ENCODE measurements at places on chromosomes 6 and 20. TPM values are rescaled to one million over a fixed set of nuclear protein-coding genes. Genes with fewer than 3 reads are reported as not detected.

- no peak for DNase-seq
- no peak overlapping the region for H3K27ac ChIP-seq
- H3K36me3 ChIP-seq, result no peaks in the 10 kb centered on the region
These were observed 19.5 kb upstream of the OCSTAMP start for GRCh38 chr20:46569961-46570360.

- no peak for DNase-seq
- H3K4me3 ChIP-seq, result peak overlapping the region; percentile 3
- H3K27me3 ChIP-seq, result no peaks in the 10 kb centered on the region
- peaks cover 13% of the 10 kb centered on the region for H3K4me1 ChIP-seq
These were observed 861.1 kb downstream of the DHX35 start for GRCh38 chr20:39823224-39823623.

PACSIN1 gene
- polyA plus RNA-seq, result 0.02 TPM

GLP1R gene
- polyA plus RNA-seq, result not detected

GRCh38 chr6:7701212-7701834 lies 24.6 kb upstream of the BMP6 start:
- no peaks in the 10 kb centered on the region for H3K4me1 ChIP-seq
- H3K36me3 ChIP-seq, result no peaks in the 10 kb centered on the region
- DNase-seq, result no peak
- no peaks in the 10 kb centered on the region for H3K27me3 ChIP-seq
- no peak overlapping the region for H3K27ac ChIP-seq

ULBP1 gene
- polyA plus RNA-seq, result not detected

DNA sequence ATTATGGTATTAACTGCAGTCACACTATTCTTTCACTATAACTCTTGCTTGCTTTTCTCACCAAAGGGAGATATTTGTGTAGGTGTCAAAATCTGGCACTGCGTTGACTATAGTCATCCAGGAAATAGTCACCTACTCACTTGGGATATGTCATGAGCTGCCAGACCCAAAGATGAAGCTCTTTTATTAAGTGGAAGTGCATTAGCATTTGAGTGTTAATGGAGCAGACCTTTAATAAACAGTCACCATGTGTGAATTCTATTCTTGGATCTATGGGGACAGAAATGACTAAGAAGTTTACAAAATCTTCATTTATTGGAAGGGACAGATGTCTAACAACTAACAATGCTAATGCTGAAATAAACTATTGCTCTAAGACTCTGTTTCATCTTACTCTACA lies 130.1 kb upstream of the NEDD9 start:
- no peaks in the 10 kb centered on the region for H3K4me1 ChIP-seq
- no peaks in the 10 kb centered on the region for H3K27me3 ChIP-seq
- H3K36me3 ChIP-seq, result no peaks in the 10 kb centered on the region
- no peak overlapping the region for H3K4me3 ChIP-seq
- H3K27ac ChIP-seq, result no peak overlapping the region
- no peak for DNase-seq

WFDC2 gene
- polyA plus RNA-seq, result not detected

- no peak overlapping the region for H3K4me3 ChIP-seq
- no peaks in the 10 kb centered on the region for H3K4me1 ChIP-seq
- no peaks in the 10 kb centered on the region for H3K27me3 ChIP-seq
- no peaks in the 10 kb centered on the region for H3K36me3 ChIP-seq
These were observed 3.4 kb downstream of the THEMIS start for GRCh38 chr6:127897484-127897883.

- H3K27me3 ChIP-seq, result no peaks in the 10 kb centered on the region
- H3K27ac ChIP-seq, result peak overlapping the region; percentile 28
- DNase-seq, result no peak
- peaks cover 3% of the 10 kb centered on the region for H3K4me1 ChIP-seq
These were observed 44.0 kb downstream of the BMP2 start for GRCh38 chr20:6811262-6812035.

DNA sequence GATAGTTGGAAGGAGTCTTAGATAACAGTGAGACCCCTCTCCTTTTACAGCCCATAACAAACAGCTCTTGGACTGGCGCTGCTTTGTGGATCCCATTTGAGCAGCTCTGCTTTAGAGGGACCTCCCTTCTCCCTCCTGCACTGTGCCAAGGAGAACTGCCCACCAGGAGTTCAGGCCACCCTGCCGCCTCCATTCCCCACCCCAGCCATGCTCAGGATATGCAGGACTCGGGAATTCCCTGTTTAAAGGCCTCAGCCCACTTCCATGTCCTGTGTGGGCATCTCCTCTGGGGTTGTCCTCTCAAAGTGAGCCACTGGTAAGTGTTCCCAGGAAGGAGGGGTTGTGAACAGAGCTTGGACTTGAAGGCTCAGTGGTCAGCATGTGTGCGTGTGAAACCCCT lies 312.6 kb upstream of the RNF24 start:
- H3K4me1 ChIP-seq, result no peaks in the 10 kb centered on the region
- no peak overlapping the region for H3K4me3 ChIP-seq
- H3K27me3 ChIP-seq, result no peaks in the 10 kb centered on the region
- H3K36me3 ChIP-seq, result no peaks in the 10 kb centered on the region

OPRM1 gene
- polyA plus RNA-seq, result 0.15 TPM

SALL4 gene
- 1.2 TPM for polyA plus RNA-seq

OR12D3 gene
- not detected for polyA plus RNA-seq

DNA sequence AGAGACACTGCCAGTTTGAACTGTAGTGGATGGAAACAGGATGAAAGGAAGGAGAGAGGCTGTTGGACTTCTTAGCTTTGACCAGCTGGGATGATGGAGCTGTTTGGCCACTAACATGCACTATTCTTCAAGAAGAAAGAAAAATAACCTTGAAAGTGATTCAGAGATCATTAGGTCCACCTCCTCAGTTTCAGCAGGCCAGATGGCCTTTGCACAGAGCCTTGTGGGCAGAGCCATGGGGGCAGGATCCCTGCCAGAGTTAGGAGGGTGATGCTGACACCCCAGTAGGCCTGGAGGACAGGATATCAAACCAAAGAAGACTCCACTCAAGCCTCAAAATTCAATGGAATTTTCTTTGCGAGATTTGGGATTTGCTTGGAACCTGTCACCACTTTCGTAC lies 74.5 kb upstream of the TMEM181 start:
- DNase-seq, result no peak
- H3K4me1 ChIP-seq, result peaks cover 36% of the 10 kb centered on the region
- H3K4me3 ChIP-seq, result no peak overlapping the region
- H3K36me3 ChIP-seq, result peaks cover 9% of the 10 kb centered on the region
- no peak overlapping the region for H3K27ac ChIP-seq

SLC35D3 gene
- 0.16 TPM for polyA plus RNA-seq

XRN2 gene
- polyA plus RNA-seq, result 44.5 TPM

DNA sequence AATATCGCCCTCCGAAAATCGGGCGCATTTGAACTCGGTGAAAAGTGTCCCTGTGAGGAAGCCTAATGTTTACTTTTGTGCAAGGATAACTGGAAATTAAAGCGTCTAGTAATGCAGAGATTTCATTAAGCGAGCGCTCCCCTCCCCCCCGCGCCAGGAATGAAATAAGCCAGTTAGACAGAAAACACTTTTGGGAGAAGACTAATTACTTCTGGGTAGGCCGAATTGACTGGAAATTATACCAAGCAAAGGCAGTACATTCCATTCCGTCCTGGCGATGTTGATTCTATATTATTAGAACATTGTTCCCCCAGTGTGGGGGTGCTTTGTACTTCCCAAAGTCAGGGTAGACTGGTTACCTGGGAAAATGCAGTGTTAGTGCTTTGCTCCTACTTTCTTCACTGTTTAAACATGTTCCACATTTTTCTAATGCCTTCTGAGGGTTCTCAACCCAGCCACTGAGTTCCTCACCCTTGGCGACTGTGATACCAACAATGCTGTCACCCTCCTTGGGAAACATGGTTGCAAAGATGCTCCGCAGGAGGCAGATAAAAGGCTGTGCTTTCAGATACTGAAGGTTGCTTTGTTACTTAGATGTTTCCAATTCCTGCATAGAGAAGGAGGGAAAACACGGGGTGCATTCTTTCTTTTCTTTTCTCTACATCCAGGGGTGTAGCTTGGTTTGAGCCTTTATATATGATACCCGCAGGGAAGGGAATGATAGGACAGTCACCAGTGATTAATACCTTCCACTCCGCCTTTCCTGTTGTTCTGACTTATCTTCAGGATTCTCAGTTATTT lies 2.6 kb downstream of the GJA1 start:
- DNase-seq, result no peak
- H3K4me3 ChIP-seq, result peak overlapping the region; percentile 58
- H3K4me1 ChIP-seq, result peaks cover 4% of the 10 kb centered on the region
- peak overlapping the region; percentile 89 for H3K27ac ChIP-seq

GRCh38 chr20:54643761-54644160 lies 168.4 kb downstream of the DOK5 start:
- H3K4me1 ChIP-seq, result peaks cover 9% of the 10 kb centered on the region
- DNase-seq, result no peak
- no peak overlapping the region for H3K4me3 ChIP-seq
- peak overlapping the region; percentile 40 for H3K27ac ChIP-seq
- H3K36me3 ChIP-seq, result no peaks in the 10 kb centered on the region
- H3K27me3 ChIP-seq, result no peaks in the 10 kb centered on the region

BFSP1 gene
- polyA plus RNA-seq, result 7.1 TPM

DNA sequence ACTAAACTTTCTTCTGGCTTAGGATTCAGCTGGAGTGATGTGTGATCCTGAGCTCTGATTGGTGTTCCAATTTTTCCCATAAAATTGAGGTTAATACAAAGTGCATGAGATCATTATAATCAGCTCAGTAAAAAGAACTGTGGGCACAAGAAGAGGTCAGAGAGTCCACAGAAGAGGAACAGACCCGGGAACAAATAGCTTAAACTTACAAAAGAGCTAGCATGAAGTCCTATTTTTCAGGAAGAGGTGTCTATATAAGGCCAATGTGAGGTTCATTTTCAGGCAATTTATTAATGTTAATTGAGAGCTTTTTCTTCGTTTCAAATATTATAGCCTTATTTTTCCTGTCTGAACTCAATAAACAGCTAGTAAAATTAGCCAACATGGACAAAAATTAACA lies 26.9 kb upstream of the STX11 start:
- peaks cover 8% of the 10 kb centered on the region for H3K27me3 ChIP-seq
- DNase-seq, result no peak
- no peak overlapping the region for H3K4me3 ChIP-seq
- no peaks in the 10 kb centered on the region for H3K4me1 ChIP-seq
- no peak overlapping the region for H3K27ac ChIP-seq

CD93 gene
- 0.02 TPM for polyA plus RNA-seq

DNA sequence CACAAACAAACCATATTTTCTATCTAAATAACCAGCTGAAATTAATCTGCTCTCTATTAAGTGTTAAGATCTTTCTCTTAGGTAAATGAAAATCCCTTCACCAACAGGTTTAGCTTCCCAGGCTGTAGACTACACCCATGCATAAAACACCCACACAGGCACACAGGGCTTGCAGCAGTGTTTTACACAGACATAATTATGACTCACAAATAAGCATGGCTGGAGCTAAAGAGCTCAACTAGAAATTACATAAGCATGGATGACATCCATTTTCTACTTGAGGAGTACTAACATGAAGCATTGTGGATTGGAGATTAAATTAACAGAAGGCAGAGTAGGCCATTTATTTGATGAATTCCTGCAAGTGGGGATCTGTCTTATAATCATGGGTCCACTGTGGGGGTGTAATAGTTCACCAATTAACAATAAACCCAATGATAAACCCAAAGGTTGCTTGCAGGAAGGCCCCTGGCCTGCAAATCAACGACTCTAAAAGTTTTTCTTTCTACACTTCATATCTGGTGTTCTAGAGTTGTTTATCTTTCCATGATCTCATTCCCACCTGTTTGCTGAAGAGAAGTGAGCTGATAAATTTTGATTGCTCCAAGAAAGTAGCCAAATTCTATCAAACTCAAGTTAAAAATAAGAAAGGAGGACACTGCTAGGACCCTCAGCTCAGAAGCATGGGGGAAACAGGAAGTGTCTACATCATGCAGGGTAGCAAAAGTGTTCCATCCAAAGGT lies 33.8 kb upstream of the E2F3 start:
- DNase-seq, result no peak
- no peaks in the 10 kb centered on the region for H3K4me1 ChIP-seq
- H3K36me3 ChIP-seq, result no peaks in the 10 kb centered on the region
- H3K27me3 ChIP-seq, result no peaks in the 10 kb centered on the region
- no peak overlapping the region for H3K27ac ChIP-seq

GRCh38 chr20:11261533-11262000 lies 587.8 kb upstream of the JAG1 start:
- no peaks in the 10 kb centered on the region for H3K4me1 ChIP-seq
- H3K27ac ChIP-seq, result no peak overlapping the region
- H3K27me3 ChIP-seq, result no peaks in the 10 kb centered on the region
- no peak for DNase-seq
- H3K4me3 ChIP-seq, result no peak overlapping the region

GRCh38 chr20:48695738-48696137 lies 132.1 kb downstream of the PREX1 start:
- H3K27ac ChIP-seq, result no peak overlapping the region
- H3K4me3 ChIP-seq, result no peak overlapping the region
- H3K36me3 ChIP-seq, result no peaks in the 10 kb centered on the region
- no peaks in the 10 kb centered on the region for H3K27me3 ChIP-seq
- H3K4me1 ChIP-seq, result peaks cover 18% of the 10 kb centered on the region

DNA sequence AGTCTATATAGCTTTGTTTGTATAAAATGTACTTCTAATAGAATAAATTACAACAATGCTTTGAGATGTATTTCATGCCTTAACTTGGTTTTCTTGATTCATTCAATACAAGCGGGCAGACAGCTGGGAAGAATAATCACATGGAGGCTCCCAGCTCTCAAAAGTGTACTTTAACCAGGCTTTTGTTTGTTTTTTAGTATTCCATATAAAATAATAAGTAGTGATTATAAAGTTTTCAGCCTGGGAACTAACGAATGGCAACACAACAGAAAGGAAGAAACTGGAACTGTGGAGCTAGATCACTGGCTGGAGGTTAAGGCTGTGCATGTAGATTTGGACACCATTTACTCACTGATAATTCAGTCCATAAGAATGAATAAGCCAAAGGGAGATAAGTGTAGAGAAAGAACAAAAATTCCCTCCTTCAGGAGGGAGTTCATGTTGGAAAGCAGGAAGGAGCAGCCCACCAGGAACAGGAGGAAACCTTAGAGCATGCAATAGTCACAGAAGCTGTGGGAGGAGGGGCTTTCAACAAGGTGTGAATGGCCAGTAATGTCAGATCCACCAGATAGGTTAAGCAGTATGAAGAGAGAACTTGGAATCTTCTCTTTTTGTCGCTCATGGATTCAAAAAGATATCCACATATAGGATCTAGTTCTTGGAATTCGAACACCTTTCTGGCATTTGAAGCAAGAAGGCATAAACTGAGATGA lies 41.2 kb upstream of the SLC35D3 start:
- H3K4me1 ChIP-seq, result no peaks in the 10 kb centered on the region
- H3K36me3 ChIP-seq, result no peaks in the 10 kb centered on the region
- H3K4me3 ChIP-seq, result no peak overlapping the region
- H3K27me3 ChIP-seq, result no peaks in the 10 kb centered on the region

DEFB124 gene
- 0.26 TPM for polyA plus RNA-seq

GUCA1A gene
- polyA plus RNA-seq, result 0.88 TPM

TUBB2B gene
- 162 TPM for polyA plus RNA-seq

- no peak for DNase-seq
- H3K4me3 ChIP-seq, result no peak overlapping the region
- no peaks in the 10 kb centered on the region for H3K27me3 ChIP-seq
- H3K27ac ChIP-seq, result no peak overlapping the region
These were observed 270.9 kb upstream of the SULF2 start for GRCh38 chr20:48056218-48056617.

GRCh38 chr6:161829291-161829729 lies 555.4 kb upstream of the AGPAT4 start:
- H3K36me3 ChIP-seq, result no peaks in the 10 kb centered on the region
- DNase-seq, result no peak
- H3K27ac ChIP-seq, result no peak overlapping the region

PGBD1 gene
- polyA plus RNA-seq, result 2.5 TPM
